ENCODE measurements at places on chromosomes 16 and 17. TPM values are rescaled to one million over a fixed set of nuclear protein-coding genes. Genes with fewer than 3 reads are reported as not detected.

The CLN3 gene
- 80.9 TPM for total RNA-seq

The SCGB1C2 gene
- total RNA-seq = not detected

The NDUFAB1 gene
- total RNA-seq = 68.5 TPM

The C17orf100 gene
- 2.7 TPM for total RNA-seq

The TUBB3 gene
- total RNA-seq = 2.4 TPM

The CSF3 gene
- total RNA-seq = not detected

The ADCY7 gene
- total RNA-seq = 8.2 TPM

The GCGR gene
- total RNA-seq = not detected

The SLC16A5 gene
- total RNA-seq = 24.1 TPM

DNA sequence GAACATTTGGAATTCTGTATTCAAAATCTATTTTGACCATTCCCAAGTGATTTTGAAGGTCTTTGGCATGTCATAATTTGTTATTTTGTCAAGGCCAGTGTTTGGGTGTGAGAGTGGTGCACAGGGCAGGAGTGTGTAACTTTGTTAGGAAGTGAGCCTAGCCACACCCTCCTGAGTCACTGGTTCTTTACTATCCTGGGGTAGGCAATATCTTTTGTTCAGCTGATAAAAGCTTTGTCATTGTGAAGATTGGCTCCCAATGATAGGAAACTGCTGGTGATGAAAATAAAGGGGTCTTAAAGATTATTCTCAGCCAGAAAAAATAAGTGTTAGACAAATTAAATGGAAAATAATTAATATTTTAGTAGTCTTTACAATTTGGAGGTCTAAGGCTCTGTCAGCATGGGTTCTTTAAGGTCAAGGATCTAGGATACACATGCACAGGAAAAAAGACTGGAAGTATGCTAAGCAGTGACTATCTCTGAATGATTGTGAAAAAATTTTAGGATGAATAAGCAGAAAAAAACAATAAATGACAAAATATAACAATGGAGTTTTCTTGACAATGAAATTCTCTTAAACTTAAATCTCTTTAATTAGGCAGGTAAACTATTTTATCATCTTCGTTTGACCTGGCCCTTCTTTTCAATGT is 5.1 kb downstream of the UBN1 start:
- peaks cover 5% of the 10 kb centered on the region for H3K36me3 ChIP-seq
- H3K27ac ChIP-seq = no peak overlapping the region
- DNase-seq = no peak
- H3K4me3 ChIP-seq = no peak overlapping the region
- H3K4me1 ChIP-seq = peaks cover 30% of the 10 kb centered on the region

DNA sequence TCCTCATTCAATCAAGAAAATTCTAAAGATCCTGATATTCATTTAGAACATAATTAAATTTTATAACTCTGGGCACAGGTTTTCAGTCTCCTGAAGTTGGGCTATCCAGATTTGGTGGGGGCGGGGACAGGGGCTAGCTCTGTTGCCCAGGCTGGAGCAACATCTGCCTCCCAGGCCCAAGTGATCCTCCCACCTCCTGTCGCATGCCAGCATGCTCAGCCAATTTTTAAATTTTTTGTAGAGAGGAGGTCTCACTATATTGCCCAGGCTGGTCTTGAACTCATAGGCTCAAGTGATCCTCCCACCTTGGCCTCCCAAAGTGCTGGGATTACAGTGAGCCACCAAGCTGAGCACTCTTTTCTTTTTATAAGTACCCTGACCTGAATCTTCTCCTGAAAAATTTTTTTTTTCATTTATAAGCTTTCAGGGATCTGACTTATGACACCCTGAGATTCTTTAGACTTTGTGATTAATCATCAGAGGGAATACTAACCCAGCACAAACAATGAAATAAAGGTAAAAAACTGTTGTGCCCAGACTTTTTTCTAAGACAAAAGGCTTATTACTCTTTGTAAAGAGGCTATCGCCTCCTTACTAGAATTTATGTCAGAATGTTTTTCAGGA is 62.6 kb downstream of the TUBD1 start:
- peaks cover 10% of the 10 kb centered on the region for H3K4me1 ChIP-seq
- no peaks in the 10 kb centered on the region for H3K36me3 ChIP-seq
- no peak overlapping the region for H3K4me3 ChIP-seq
- DNase-seq = no peak

GRCh38 chr17:50238601-50239280 is 35.5 kb upstream of the TMEM92 start:
- no peaks in the 10 kb centered on the region for H3K36me3 ChIP-seq
- no peaks in the 10 kb centered on the region for H3K27me3 ChIP-seq
- DNase-seq = no peak
- H3K27ac ChIP-seq = no peak overlapping the region
- H3K4me1 ChIP-seq = no peaks in the 10 kb centered on the region
- H3K4me3 ChIP-seq = no peak overlapping the region

- no peak overlapping the region for H3K4me3 ChIP-seq
- no peak for DNase-seq
- peaks cover 10% of the 10 kb centered on the region for H3K4me1 ChIP-seq
Measured at GRCh38 chr16:85126394-85126704, 14.1 kb upstream of the CIBAR2 start.

- peak; percentile 17 for DNase-seq
- H3K27ac ChIP-seq = no peak overlapping the region
- peaks cover 7% of the 10 kb centered on the region for H3K36me3 ChIP-seq
- no peaks in the 10 kb centered on the region for H3K4me1 ChIP-seq
- H3K4me3 ChIP-seq = no peak overlapping the region
Measured at GRCh38 chr17:51298508-51299371, 38.4 kb downstream of the UTP18 start.
